Breast epithelium (tissue), 4 donors: ENCODE measurements at places on chromosomes 3 and 15. TPM values are rescaled to one million over a fixed set of nuclear protein-coding genes. Genes with fewer than 3 reads are reported as not detected.
A peak's percentile ranks its signal among the peaks of the same experiment; 100 is the strongest.

Gene CCDC33
- 0.33 TPM for total RNA-seq

Gene KCNAB1
- 5.4 TPM for total RNA-seq

- no peaks in the 10 kb centered on the region for H3K27me3 ChIP-seq
- H3K4me1 ChIP-seq: no peaks in the 10 kb centered on the region
- H3K36me3 ChIP-seq: no peaks in the 10 kb centered on the region
- no peak overlapping the region for H3K4me3 ChIP-seq
- H3K27ac ChIP-seq: no peak overlapping the region
- DNase-seq: no peak
Measured at GRCh38 chr3:112778353-112778948, 68.2 kb downstream of the CD200R1L start.

GRCh38 chr3:159850481-159850880 lies 138.2 kb upstream of the IL12A start:
- no peak overlapping the region for H3K4me3 ChIP-seq
- H3K36me3 ChIP-seq: no peaks in the 10 kb centered on the region
- DNase-seq: no peak
- no peaks in the 10 kb centered on the region for H3K27me3 ChIP-seq

DNA sequence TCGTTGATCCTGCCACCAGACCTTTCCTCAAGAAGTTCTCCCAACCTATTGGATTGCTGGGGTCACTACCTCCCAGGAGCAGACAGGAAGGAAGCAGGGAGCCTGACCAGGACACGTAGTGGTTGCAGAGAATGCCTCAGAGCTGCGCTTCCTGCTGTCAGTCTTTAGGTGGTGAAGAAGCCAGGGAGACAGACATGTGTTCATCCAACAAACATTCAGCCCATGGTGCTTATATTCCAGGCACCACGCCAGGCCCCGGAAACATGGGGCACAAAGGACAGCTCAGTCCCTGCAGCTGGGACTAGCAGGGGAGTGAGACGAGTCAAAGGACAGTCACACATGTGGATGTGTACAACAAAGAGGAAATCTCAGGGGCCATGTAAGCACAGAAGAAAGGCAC lies 26.0 kb upstream of the CORO2B start:
- no peaks in the 10 kb centered on the region for H3K36me3 ChIP-seq
- no peaks in the 10 kb centered on the region for H3K27me3 ChIP-seq
- H3K27ac ChIP-seq: no peak overlapping the region
- no peaks in the 10 kb centered on the region for H3K4me1 ChIP-seq
- DNase-seq: no peak
- no peak overlapping the region for H3K4me3 ChIP-seq

- no peaks in the 10 kb centered on the region for H3K36me3 ChIP-seq
- peak overlapping the region; percentile 43 for H3K27ac ChIP-seq
- H3K27me3 ChIP-seq: no peaks in the 10 kb centered on the region
- no peaks in the 10 kb centered on the region for H3K4me1 ChIP-seq
- no peak overlapping the region for H3K4me3 ChIP-seq
Measured at GRCh38 chr15:59278120-59278519, 71.5 kb downstream of the LDHAL6B start.
